ENCODE measurements at places on chromosomes 16 and 17. TPM values are rescaled to one million over a fixed set of nuclear protein-coding genes. Genes with fewer than 3 reads are reported as not detected.

The TLCD2 gene
- 3.0 TPM for polyA plus RNA-seq

The CACNG3 gene
- polyA plus RNA-seq = not detected

The LLGL2 gene
- polyA plus RNA-seq = 194 TPM

The RAMP2 gene
- polyA plus RNA-seq = 62.3 TPM
